GM12864 (cell line): ENCODE measurements at places on chromosomes 16 and 17.

- DNase-seq, result no peak
These were observed 14.5 kb downstream of the MPO start for GRCh38 chr17:58265902-58266875.

DNA sequence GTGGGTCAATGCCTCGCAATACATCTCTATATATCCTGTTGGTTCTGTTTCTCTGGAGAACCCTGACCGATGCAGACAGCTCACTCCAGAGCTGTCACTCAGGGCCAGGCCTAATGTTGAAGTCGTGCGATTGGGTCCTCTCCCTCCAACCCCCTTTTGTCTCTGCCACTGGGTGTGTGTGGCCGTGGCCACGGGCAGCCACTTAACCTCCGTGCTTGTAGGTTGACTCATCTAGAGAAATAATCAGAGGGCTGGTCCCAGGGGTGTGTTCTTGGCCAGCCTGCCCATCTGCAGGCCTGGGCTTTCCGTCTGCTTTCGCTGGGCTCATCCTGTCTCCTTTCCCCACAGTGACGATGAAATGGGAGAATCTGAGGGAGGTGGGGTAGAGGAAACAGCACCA lies 7.4 kb downstream of the ADAD2 start:
- DNase-seq, result no peak

DNA sequence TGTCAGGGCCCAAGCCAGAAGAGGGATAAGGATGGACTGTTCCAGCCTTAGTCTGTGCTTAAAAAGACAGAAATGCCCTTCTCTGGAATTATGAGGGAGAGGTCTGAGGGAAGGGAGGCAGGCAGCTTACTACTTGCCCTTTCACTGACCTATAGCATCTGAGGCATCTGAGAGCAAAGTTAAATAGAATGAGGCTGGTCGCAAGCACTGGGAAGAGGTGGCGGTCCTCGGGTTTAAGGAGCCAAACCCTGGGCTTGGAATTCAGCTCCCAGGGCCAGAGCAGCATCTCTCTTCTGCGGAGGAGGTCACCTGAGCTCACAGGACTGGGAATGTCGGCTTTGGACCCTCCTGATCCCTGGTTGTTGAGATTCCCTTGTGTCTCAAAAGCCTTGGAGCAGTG lies 3.1 kb upstream of the LIMD2 start:
- no peak for DNase-seq

DNA sequence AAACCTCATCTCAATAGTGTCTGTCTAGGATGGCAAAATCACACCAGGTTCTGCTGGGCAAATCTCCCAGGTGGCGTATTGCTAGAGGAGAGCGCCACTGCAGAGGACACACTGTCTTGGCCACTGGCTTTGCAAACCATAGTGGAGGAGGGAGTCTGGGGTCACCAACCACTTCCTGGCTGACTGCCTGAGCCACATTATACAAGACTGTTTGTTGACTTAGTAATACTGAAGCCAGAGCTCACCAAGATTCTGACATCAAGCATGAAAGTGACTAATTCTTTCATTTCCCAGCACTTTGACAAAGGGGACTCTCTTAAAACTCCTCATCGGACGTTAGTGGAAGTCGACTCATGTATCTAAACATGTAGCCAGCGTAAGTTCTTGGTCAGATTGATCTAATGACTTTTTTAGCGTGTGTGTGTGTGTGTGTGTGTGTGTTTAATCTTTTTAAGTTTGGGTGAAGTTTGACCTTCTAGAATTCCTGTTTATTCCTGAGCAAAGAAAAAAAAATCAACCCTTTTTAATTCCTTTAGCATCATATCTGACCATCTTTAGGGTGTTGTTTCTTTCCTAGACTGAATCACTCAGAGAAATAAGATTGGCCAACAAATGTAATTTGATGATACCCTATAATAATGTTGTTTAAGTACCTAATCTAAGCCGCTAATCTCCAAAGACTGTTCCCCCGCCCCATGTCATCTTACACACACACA lies 13.7 kb downstream of the PITPNC1 start:
- DNase-seq, result peak; percentile 58

DNA sequence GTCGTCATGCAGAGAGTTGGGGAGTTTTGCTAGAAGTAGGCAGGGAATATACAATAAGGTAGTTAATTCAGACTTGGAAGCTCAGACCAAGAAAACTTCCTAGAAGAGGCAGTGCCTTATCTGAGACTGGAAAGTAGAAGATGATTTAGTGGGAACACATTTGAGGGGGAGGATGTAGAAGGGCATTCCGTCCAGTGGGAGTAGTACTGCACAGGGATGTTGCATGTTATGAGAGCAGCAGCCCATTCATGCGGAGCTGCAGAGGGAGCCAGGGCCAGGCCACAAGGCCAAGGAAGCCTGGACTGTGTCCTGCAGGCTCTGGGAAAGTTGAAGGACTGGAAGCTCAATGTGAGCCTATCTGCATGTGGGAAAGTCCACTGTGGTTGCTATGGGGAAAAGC lies 344.5 kb upstream of the EEF2KMT start:
- DNase-seq, result no peak

- no peak for DNase-seq
These were observed 1.0 kb upstream of the IGF2BP1 start for GRCh38 chr17:48995974-48996721.

DNA sequence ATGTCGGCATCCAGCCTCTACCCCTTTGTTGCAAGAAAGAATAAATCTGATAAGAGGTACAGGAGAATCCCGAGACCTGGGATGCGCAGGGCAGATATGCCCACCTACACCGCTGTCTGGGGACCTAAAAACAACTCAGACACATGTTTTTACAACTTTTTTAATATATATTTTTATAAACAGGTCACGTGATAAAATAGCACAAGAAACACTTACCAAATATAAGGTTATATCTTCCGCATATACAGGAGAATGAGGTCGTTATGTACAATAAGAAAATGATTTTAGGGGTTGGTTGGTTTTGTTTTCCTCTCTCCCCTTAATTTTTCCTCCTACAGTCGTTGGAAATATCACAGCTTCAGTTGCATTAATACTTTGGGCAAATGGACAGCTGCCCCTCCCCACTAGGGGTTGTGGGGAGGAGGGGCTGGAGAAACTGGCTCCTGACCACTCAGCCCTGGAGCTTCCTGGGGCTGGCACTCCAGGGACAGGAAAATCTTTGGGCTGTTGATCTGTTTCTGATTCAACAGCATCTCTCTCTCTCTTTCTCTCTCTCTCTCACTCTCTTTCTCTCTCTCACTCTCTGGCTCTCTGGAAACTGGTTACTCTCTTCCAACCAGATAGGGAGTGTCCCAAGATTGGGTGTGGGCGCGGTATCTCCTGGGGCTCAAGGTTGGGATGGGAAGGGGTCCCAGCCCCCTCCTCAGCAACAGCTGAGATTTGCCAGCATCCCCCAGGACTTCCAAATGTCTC lies 2.3 kb upstream of the WDR24 start:
- DNase-seq, result no peak

DNA sequence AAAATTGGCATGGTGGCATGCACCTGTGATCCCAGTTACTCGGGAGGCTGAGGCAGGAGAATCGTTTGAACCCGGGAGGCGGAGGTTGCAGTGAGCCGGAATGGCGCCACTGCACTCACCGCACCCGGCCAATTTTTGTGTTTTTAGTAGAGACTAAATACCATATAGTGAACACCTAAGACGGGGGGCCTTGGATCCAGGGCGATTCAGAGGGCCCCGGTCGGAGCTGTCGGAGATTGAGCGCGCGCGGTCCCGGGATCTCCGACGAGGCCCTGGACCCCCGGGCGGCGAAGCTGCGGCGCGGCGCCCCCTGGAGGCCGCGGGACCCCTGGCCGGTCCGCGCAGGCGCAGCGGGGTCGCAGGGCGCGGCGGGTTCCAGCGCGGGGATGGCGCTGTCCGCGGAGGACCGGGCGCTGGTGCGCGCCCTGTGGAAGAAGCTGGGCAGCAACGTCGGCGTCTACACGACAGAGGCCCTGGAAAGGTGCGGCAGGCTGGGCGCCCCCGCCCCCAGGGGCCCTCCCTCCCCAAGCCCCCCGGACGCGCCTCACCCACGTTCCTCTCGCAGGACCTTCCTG lies at the start of gene HBQ1:
Gene HBQ1 (plus strand): TSS at position 359 of the 575 bp plus-strand sequence. CDS start 28 bp downstream, at position 387.
- no peak for DNase-seq

DNA sequence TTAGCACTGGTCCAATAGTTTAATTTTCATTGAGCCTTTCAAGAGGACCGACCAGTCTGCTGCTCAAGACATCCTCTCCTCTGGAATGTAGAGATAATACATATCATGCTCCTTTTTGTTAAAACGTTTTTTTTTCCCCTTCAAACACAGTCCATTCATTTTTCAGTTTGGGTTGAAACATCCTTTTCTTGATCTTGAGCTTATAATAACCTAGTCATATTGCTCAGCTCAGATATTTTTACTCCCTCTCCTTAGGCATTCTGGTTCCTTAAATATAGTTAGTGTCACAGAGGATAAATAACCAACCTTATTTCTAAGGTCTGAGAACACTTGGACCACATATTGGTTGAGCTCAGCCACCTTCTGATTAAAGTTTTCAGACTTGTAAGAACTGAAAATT lies 12.8 kb downstream of the ANKRD40CL start:
- DNase-seq, result no peak

DNA sequence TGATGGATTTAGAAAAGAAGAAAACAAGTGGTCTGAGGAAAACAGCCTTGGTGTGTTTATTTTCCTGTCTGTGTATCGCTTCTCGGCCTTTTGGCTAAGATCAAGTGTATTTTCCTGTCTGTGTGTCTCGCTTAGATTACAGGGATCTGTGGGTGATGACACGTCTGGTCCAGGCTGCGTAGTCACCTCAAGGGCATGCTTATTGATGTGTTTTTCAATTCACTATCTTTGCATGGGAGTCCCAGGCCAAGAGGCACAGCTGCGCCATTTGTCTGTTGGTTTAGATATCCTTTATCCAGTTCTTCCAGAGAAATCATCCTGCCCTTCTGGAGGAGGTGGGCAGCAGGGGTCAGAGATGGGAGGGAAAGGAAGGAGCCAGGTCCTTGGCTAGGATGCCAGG lies 47.1 kb upstream of the STH start:
- no peak for DNase-seq

- DNase-seq, result no peak
These were observed 45.9 kb downstream of the MAPT start for GRCh38 chr17:45940293-45940692.

DNA sequence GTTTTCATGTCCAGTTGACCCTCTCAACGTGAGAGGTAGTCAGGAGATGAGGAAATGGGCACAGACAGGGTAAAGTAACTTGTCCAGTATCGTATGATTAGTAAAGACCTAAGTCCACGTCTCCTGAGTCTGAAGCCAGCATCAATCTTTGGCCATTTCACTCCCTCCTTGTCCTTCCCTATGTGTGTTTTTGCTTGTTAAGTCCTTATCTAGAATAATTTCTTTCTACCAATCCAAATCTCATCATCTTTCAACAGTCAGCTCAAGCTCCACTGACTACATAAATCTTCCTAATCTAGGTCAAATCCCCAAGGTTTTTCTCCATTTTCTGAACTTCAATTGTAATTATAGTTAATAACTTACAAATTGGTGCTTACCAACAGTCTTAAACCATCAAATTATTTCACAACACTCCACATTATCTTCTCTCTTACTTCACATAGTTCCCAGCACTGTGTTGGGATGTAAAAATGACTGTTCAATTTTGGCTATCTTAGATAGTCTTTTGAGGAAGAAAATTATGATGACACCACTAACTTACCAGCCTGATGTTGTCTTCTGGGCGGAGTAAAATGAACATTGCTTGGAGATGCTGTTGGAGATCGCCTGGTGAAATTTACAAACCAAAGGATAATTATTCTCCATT lies 72.3 kb upstream of the CORO6 start:
- DNase-seq, result no peak

DNA sequence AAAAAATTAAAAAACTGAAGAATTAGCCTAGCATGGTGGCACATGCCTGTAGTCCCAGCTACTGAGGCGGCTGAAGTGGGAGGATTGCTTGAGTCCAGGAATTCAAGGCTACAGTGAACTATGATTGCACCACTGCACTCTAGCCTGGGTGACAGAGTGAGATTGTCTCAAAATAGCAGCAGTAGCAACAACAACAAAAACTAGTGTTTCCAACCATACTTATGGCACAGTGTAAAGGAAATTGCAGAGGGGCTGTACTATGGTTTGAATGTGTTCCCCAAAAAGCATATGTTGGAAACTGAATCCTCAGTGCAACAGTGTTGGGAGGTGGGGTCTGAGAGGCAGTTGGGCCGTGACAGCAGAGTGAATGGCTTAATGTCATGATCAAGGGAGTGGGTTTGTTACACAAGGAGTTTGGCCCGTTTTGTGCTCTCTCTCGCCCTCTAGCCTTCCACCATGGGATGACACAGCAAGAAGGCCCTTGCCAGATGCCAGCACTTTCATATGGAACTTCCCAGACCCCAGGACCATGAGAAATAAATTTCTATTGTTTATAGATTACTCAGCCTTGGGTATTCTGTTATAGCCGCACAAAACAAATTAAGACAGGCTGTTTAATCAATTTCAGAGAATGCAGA lies 70.0 kb downstream of the PGS1 start:
- no peak for DNase-seq

DNA sequence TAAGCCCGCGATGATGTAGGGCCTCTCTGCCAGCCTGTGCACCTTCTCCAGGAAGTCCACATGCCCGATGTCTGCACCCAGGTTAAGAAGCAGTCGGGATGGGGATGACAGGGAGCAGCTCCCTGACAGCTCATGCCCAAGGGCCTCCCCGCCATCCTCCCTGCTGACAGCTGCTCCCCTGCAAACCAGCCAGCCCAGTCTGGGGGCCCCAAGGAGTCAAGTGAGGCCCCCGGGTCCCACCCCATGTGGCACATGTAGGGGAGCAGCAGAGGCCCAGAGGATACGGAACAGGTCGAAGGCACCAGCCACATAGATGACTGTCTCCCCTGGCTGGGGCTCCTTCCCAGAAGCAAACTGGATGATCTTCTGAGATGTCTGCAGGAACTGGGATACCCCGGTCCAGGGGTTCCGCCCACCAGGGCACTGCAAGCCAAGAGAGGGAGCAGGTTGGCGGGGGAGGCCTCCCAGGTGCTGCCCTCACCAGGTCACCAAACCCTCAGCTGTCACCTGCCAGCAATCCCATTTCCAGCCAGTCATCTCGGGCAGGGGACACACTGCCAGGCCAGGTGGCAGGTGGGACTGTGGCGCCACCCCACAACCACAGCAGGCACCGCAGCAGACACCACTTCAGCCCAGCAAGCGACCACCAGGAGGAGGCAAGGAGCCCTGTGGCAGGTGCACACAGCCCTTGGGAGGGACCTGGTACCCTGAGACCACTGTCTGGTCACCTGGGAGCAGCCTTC lies 4.6 kb downstream of the PCYT2 start:
- no peak for DNase-seq

- no peak for DNase-seq
These were observed 52.4 kb downstream of the CYTH1 start for GRCh38 chr17:78729641-78730040.

- no peak for DNase-seq
These were observed 7.9 kb upstream of the WFIKKN1 start for GRCh38 chr16:622920-623280.

GRCh38 chr16:27863377-27863776 lies 200.1 kb downstream of the GSG1L start:
- DNase-seq, result no peak

DNA sequence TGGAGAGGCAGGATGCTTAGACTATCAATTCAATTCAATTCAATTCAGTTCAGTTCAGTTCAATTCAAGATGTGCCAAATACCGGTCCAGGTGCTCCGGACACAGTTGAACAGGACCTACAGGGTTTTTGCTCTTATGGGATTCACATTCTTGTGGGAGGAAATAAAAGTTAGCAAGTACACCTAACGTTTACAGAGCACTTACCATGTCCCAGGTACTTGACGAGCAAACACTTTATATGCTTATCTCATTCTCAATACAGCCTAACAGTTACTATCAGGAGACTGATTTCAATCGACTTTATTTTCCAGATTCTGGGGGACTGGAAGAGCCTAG lies 467 bp upstream of the GDE1 start:
- DNase-seq, result no peak

GRCh38 chr17:14859542-14859941 lies 405.6 kb downstream of the PMP22 start:
- no peak for DNase-seq
